ENCODE measurements at places on chromosomes 11 and 22. TPM values are rescaled to one million over a fixed set of nuclear protein-coding genes. Genes with fewer than 3 reads are reported as not detected.

- no peak overlapping the region for H3K4me3 ChIP-seq
- no peak for DNase-seq
- H3K36me3 ChIP-seq = no peaks in the 10 kb centered on the region
- H3K27ac ChIP-seq = no peak overlapping the region
- H3K27me3 ChIP-seq = no peaks in the 10 kb centered on the region
These were observed 15.2 kb upstream of the ARAP1 start for GRCh38 chr11:72767203-72768062.

DNA sequence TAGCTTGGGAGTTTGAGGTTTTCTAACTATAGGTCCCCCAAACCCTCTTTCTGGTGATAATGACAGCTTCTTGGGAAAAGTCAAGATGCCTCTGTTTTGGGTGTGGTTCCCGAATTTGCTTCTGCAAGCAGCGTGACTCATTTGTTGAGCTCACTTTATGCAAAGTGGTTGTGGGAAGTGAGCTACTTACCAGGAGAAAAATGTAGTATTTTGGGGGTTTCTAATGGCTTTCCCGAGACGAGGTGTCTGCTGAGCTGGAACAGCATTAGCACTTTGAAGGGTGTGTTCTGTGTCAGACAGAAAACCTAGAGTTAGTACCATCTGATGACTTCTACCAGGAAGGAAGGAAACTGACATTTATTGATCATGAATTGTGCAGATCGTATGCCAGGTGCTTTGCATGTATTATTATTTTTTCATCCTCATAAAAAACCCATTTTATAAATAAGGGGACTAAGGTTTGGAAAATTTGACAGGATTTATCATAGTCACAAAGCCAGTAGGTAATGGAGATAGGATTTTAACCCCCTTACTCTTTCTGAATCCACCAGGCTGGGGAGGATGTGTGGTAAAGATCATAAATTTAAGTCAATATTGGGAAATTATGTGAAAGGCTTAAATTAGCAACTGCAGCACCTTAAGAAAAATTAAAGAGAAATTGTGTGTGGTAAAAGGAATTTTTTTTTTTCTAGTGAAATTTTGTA, 108.8 kb upstream of the CD44 start:
- H3K27me3 ChIP-seq = no peaks in the 10 kb centered on the region
- H3K4me3 ChIP-seq = peak overlapping the region; percentile 46
- no peak for DNase-seq
- peaks cover 42% of the 10 kb centered on the region for H3K4me1 ChIP-seq
- peaks cover 25% of the 10 kb centered on the region for H3K36me3 ChIP-seq
- peak overlapping the region; percentile 84 for H3K27ac ChIP-seq

DNA sequence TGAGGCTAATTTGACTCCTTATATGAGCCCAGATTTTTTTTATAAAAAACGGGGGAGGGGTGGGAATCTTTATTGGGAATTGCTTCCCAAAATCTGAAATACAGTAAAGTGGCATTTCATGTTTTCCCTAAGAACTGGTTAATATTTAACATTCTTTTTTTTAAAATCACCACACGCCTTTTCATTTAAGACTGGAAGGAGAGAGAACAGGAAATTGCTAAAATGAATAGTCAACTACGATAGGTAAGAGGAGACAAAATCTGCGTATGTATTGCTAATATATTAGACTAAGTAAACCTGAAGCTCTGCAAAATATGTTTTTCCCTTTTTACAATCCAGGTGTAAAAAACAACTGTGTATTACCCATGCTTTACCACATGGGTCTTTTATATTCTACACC, 57.0 kb downstream of the SOX6 start:
- no peaks in the 10 kb centered on the region for H3K36me3 ChIP-seq
- no peak overlapping the region for H3K27ac ChIP-seq
- no peak for DNase-seq
- no peaks in the 10 kb centered on the region for H3K27me3 ChIP-seq
- no peak overlapping the region for H3K4me3 ChIP-seq
- no peaks in the 10 kb centered on the region for H3K4me1 ChIP-seq

DNA sequence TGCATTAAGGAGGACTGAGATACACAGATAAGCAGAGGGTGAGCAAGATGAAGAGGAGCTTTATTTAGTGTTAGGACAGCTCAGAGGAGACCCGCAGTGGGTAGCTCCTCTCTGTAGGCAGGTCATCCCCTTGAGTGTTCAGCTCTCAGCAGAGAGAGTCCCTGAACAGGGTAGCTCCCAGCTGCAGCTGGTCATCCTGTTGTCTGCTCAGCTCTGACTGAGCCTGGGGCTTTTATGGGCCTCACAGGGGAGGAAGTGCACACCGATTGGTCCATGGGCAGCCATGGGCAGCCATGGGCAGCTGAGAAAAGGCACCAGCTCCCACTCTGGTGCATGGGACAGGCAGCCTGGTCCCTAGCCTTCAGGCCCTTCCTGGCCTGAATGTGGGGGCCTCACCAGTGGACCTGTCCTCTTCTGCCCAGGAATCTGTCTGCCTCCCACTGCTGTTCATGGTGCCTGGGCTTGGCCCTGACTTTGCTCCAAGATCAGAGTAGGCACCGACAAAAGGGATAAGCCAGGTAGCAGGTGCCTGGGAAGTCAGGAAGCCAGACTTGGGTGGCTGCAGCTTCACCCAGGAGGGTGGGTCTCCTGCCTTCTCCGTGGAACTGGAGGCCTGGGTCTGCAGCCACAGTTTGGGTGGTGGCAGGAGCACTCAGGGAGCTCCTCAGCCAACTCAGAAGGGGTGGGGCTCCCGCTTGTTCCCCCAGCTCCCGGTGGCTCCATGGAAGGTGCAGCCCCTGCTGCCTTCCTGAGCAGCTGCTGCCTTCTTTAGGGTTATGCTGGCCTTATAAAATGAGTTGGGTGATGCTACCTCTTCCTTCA, 54.7 kb downstream of the MYEOV start:
- peaks cover 4% of the 10 kb centered on the region for H3K4me1 ChIP-seq
- H3K27ac ChIP-seq = no peak overlapping the region
- DNase-seq = no peak
- no peaks in the 10 kb centered on the region for H3K36me3 ChIP-seq
- H3K27me3 ChIP-seq = peaks cover 11% of the 10 kb centered on the region
- no peak overlapping the region for H3K4me3 ChIP-seq

DNA sequence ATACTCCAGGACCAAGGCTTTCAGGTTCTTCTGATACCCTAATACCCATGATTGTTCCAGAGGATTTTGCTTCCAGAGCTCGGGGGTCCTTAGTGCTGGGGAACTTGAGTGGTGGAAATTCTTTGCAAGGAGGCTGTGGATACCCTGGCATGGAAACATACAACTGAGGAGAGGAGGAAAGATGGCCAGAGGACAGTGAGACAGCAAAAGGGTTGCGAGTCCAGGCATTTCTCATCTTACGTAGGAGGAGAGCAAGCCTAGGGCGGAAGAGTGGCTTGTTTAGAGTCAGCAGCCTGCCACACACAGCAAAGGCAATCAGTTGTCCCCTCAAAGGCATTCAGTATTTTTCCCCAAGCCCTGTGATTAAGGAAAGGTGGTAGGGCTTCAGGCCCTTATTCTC, 73.5 kb downstream of the ADM start:
- peaks cover 1% of the 10 kb centered on the region for H3K4me1 ChIP-seq
- H3K36me3 ChIP-seq = no peaks in the 10 kb centered on the region
- H3K27ac ChIP-seq = no peak overlapping the region
- peaks cover 12% of the 10 kb centered on the region for H3K27me3 ChIP-seq

- H3K36me3 ChIP-seq = peaks cover 3% of the 10 kb centered on the region
- no peak for DNase-seq
- no peak overlapping the region for H3K4me3 ChIP-seq
- H3K27me3 ChIP-seq = no peaks in the 10 kb centered on the region
These were observed 12.9 kb downstream of the RELT start for GRCh38 chr11:73389134-73389525.

DNA sequence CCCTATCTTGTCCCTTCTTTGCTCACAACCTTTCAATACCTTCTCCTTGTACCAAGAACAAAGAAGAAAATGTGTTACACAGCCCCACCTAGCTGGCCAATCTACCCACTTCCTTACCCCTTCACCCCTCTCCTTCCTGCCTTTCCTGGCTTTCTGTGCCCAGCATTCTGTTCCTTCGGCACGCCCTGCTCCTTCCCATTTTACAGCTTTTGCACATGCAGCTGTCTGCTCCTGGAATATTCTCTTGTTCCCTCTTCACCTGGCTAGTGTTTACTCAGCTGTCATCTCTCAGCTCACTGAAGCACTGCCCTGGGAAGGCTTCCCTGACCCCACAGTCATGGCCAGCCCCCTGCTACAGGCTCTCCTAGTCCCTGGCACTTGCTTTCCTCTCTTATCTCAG, 30.7 kb downstream of the SERPINH1 start:
- H3K27ac ChIP-seq = no peak overlapping the region
- peaks cover 9% of the 10 kb centered on the region for H3K27me3 ChIP-seq
- DNase-seq = no peak
- H3K36me3 ChIP-seq = no peaks in the 10 kb centered on the region
- H3K4me1 ChIP-seq = peaks cover 6% of the 10 kb centered on the region

DNA sequence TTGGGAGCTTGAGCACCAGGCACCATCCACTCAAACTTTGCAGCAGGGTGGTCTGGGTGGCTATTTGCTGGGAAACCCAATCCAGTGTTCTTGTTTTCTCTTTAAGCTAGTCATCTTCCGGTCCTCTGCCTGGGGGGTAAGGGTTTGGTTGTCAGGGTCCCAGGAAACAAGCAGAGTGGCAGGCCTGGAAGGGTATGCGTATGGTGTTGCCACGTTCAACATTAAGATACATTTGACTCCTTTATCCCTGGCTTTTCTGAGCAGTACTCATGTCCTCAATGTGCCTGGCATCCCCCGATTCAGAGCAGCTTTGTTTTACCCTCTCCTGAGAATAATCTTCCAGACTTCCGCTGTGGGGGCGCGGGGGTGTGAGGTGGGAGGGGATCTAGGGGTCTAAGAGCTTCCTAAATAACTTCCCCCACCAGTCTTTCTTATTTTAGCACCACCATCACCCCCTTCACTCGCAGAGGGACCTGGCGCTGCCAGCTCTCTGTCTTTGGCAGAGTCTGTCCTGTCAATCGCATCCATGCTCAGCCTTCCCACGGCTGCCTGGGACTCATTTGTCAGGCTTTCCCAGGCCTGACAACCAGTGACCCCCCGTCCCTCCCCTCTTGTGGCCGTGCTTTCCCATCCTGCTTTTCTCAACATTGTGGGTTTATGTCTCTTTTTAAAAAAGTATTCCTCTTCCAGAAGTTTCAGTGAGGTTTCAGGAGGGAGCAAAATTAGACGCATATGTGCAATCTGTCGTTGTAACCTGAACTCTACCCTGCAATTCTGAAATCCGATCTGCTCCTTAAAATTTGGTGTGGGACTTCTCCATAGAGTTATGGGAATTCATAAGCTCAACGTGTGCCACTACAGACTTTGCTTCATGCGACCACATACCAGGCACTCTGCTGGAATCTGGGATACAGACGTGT, 27.0 kb upstream of the RBFOX2 start:
- H3K4me3 ChIP-seq = no peak overlapping the region
- no peak overlapping the region for H3K27ac ChIP-seq
- H3K36me3 ChIP-seq = no peaks in the 10 kb centered on the region
- H3K4me1 ChIP-seq = peaks cover 11% of the 10 kb centered on the region
- DNase-seq = no peak
- H3K27me3 ChIP-seq = peaks cover 11% of the 10 kb centered on the region

GRCh38 chr11:862081-862661, 19.5 kb downstream of the TSPAN4 start:
- DNase-seq = no peak
- H3K27me3 ChIP-seq = no peaks in the 10 kb centered on the region
- H3K36me3 ChIP-seq = no peaks in the 10 kb centered on the region
- no peaks in the 10 kb centered on the region for H3K4me1 ChIP-seq

GRCh38 chr22:48253573-48253972, 1491.1 kb downstream of the TBC1D22A start:
- no peaks in the 10 kb centered on the region for H3K4me1 ChIP-seq
- H3K4me3 ChIP-seq = no peak overlapping the region
- no peaks in the 10 kb centered on the region for H3K27me3 ChIP-seq
- no peak overlapping the region for H3K27ac ChIP-seq

DNA sequence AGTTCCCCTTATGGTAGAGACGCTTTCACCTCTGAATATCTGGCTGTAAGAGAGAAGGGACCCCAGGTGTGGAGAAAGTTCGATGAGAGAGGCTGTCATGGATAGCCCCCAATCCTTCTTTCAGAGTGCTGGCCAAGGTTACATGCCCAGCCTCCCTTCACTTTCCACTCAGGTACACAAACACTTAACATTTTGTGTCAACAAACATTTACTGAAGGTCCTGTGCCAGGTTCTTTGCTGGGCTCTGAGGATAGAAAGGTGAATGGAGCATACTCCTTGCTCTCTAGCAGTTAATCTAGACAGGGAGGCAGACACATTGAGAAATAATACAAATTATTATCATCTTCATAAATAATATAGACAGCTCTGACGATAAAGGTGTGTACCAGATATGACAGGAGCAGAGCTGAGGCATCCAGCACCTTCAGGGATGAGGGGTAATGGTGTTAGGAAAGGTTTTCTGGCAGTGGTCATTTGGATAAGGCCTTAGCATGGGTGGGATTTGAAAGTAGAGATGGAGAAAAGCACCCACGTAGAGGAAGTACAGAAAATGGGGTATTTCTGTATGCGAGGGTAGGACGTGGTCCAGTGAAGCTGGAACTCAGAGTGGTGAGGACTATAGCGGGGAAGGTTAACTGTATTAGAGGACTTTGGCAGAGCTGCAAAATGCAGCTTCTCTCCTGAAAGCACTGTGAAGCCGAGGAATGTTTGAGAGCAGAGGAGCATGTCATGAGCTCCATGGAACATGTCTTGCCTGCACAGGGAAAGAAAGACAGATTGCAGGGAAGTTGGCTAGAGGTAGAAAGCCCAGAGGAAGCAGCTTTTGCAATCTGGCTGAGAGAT, 19.6 kb downstream of the PPFIBP2 start:
- no peaks in the 10 kb centered on the region for H3K36me3 ChIP-seq
- no peak overlapping the region for H3K27ac ChIP-seq

GRCh38 chr11:79330651-79331050, 110.2 kb downstream of the TENM4 start:
- no peak overlapping the region for H3K4me3 ChIP-seq
- no peaks in the 10 kb centered on the region for H3K27me3 ChIP-seq
- H3K4me1 ChIP-seq = no peaks in the 10 kb centered on the region
- no peak overlapping the region for H3K27ac ChIP-seq
- DNase-seq = no peak
- H3K36me3 ChIP-seq = no peaks in the 10 kb centered on the region

DNA sequence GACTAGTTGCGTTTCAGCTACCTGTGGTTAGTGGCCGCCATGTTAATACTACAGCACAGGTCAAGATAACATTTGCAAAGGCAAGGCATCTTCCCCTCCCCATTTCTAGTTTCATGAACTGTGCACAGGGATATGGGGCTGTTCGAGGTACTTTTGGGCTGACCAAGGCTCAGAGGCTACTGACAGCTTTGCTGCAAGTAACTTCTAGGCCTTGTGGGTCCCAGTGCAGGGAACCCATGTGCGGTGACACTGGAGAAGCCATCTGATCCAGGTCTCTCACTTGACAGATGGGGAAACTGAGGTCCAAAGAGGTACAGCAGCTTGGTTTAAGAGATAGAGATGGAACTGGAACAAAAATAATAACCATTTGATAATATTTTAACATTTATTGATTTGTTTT, 13.6 kb downstream of the TIMP3 start:
- H3K36me3 ChIP-seq = no peaks in the 10 kb centered on the region
- no peak for DNase-seq
- no peaks in the 10 kb centered on the region for H3K4me1 ChIP-seq
- H3K27me3 ChIP-seq = peaks cover 8% of the 10 kb centered on the region
- no peak overlapping the region for H3K27ac ChIP-seq

- H3K36me3 ChIP-seq = peaks cover 3% of the 10 kb centered on the region
- DNase-seq = no peak
- peaks cover 20% of the 10 kb centered on the region for H3K4me1 ChIP-seq
- no peaks in the 10 kb centered on the region for H3K27me3 ChIP-seq
- no peak overlapping the region for H3K27ac ChIP-seq
- H3K4me3 ChIP-seq = no peak overlapping the region
These were observed 10.7 kb downstream of the TPCN2 start for GRCh38 chr11:69059429-69059828.

Gene GRM5
- total RNA-seq = not detected

Gene ZP1
- total RNA-seq = not detected

Gene LRRC56
- 2.1 TPM for total RNA-seq

Gene TMEM80
- 26.0 TPM for total RNA-seq

Measured in activated CD8-positive, alpha-beta memory T cell treated with anti-CD3 and anti-CD28 coated beads, Interleukin-2, amount 10 ng/mL, durations not matched to agents 7 days and 5 days (primary cell).